CD8-positive, alpha-beta T cell (primary cell): ENCODE measurements at places on chromosomes 1 and 21.
A peak's percentile ranks its signal among the peaks of the same experiment; 100 is the strongest.

DNA sequence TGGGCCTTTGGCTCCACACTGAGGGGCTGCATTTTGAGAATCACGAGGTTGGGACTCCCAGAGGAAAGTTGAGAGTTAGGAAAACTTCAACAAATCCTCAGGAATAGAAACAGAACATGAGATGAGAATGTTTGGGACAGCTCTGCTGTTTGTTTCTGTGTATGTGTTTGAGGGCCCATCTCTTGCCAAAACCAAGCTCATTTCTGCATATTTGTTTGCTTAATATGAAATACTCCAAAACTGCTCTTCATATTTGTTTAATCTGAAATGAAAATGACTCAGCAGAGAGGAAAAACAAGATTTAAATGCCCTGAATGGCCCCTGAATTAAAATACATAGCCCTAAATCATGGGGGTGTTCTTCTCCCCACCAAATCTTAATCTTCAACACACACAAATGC lies 78.1 kb downstream of the DDR2 start:
- DNase-seq = no peak

- DNase-seq = no peak
These were observed 80.4 kb upstream of the TARDBP start for GRCh38 chr1:10932088-10932487.

- no peak for DNase-seq
These were observed 262.1 kb downstream of the BRINP2 start for GRCh38 chr1:177432897-177433296.

- no peak for DNase-seq
These were observed 52.2 kb downstream of the NENF start for GRCh38 chr1:212484701-212485570.

DNA sequence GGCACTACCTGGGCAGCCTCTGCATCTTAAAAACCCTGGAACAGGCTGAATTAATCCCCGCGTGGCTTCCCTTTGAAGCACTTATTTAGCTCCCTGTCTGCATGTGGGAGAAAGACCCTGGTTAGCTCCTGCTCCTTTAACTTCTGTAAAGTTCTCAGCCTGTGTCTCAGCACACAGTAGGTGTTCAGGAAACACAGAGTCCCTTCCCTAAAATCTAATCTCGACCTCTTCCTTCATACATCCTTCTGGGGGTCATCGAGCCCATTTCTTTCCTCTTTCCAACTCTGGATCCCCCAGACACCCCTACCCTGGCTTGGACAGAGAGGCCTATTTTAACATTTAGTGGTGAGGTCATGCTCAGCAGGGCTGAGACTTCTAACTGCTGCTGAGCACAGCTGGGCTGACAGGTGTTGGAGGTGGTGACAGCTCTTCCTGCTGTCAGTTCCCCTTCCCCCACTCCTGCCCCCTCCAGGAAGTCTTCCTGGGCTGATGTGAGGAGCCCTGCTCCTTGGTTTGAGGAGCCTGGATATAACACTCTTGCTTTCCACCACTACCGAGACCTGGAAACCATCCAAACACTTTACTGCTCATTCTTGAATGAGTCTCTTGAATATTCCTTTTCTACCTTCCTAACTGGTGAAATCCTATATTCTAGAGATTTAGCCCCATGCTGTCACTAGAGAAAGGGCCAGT lies 5.3 kb downstream of the E2F2 start:
- DNase-seq = no peak

DNA sequence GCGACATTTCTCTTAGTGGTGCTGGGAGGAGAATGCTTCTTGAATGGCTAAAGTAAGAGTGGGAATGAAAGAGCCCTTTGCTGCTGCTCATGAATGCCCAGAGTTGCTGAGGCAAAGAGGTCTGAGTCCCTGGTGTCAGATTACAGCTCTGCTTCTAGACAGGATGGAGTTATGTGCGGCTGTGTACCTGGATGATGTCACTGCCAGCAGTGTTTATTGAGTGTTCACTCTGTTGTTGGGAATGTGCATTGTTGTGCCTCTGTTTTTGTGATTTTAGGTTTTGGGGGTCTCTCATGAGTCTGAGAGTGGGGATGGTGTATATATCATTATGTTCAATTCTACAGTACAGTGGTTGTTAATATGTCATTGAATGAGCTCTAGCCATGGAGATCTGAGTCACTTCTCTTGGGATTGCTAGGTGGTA lies 2.7 kb downstream of the CDC14A start:
- no peak for DNase-seq

- DNase-seq = no peak
These were observed 25.4 kb upstream of the MEF2D start for GRCh38 chr1:156525856-156526489.

DNA sequence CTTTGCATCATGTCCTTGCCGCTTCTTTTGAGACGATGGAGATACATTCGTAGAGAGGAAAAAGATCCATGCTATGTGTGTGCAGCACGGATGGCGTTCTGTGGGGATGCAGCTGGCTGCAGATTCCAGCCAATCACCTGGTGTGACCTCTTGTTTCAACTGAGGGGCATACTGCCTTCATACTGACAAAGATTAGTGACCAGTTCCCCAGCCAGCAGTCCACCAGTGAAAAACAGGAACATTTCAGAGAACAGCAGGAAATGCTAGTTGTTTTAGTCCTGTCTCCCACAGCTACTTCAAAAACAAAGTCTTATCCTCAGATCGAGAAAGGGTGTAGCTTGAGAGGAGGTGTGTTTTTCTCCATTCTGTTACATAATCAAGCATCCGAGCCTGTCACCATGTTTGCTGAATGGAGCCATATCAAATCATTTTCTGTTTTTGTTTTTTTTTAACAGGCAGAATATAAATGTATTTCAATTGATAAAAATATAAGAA lies 255.7 kb upstream of the FMN2 start:
- DNase-seq = no peak

DNA sequence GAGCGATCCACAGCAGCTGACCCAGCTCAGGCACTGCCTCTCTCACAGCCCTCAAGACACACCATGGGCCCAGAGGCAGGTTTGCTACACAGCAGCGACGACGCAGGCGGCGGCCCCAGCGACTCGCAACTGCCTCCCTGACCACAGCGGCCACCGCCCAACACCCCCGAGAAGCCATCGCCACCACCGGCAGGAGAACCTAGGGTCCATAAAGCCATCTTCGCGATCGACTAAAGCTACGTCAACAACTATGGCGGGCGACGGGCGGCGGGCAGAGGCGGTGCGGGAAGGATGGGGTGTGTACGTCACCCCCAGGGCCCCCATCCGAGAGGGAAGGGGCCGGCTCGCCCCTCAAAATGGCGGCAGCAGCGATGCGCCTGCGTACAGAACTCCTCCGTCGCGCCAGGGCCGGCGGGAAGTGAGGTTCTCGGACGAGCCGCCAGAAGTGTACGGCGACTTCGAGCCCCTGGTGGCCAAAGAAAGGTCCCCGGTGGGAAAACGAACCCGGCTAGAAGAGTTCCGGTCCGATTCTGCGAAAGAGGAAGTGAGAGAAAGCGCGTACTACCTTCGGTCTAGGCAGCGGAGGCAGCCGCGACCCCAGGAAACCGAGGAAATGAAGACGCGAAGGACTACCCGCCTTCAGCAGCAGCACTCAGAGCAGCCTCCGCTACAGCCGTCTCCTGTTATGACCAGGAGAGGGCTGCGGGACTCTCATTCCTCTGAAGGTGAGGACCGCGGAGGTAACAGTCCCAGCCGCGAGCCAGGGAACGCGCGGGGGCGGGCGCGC lies at the start of gene TOR1AIP1:
Gene TOR1AIP1 (plus strand): TSS at position 33 of the 787 bp plus-strand sequence. CDS start 218 bp downstream, at position 251.
- DNase-seq = peak; percentile 98

GRCh38 chr1:184755226-184756065 lies 788 bp upstream of the EDEM3 start:
- DNase-seq = no peak

DNA sequence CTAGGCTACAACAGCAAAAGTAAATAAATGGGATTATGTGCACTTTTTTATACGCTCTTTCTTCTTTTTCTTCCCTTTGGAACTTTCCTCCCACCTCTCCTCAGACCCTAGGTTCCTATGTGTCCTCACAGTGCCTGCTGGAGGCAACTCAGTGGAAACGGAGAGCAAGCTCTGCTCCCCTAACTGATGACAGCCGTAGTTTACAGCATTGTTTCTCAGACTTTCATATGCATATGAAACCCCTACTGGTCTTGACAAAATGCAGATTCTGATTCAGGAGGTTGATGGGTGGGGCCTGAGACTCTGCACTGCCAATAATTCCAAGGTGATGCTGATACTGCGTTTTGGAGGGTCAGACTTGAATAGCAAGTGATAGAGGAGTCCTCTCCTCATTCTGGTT lies 34.3 kb upstream of the HMCN1 start:
- no peak for DNase-seq

- peak; percentile 92 for DNase-seq
These were observed 30.9 kb downstream of the PRDM2 start for GRCh38 chr1:13730751-13731482.

DNA sequence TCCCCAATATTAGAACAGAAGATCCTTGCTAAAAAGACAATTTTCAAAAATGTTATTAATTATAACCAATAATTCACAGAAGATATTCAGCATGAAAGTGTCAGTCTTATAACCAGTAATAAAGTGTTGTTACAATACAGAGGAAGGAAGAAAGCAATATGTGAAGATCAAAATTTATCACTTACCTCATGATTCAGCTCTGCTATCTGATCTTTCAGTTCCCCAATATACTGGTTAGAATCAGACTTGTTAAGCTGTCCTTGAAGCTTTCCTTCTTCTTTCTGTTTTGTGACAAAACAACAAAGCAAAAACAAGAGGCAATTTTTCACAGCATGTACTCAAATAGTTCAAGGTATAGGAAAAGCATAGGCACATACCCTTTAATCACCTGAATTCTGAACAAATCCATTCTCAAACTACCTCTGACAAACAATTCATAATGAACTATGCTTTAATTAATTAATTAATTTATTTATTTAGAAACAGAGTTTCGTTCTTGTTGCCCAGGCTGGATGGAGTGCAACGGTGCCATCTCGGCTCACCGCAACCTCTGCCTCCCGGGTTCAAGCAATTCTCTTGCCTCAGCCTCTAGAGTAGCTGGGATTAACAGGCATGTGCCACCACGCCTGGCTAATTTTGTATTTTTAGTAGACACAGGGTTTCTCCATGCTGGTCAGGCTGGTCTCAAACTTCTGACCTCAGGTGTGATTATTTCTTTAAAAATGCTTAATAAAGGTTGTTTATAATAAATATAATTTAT lies 76.9 kb upstream of the GFI1 start:
- DNase-seq = no peak

- DNase-seq = no peak
These were observed 64.8 kb downstream of the DHRS3 start for GRCh38 chr1:12552951-12553921.

DNA sequence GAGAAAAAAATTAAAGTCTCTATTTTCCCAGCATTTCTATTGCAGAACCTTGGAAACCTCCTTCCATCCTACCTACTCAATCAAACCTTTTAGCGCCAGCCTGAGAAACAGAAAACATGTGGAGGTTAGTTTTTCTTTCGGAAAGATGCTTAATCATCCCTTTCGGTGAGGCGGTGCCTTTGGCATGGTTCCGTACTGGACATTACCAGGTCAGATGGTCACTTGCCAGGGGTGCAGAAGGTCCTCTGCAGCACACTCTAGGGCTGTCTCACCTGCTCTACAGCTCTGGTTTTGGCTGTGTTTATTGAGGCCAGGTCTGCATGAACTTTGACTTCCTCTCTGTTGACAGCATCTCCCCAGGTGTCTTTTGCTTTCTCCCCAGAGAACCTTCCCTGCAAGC lies 121.5 kb downstream of the PLD5 start:
- DNase-seq = no peak

GRCh38 chr1:32701951-32702598 lies 495 bp downstream of the SYNC start:
- no peak for DNase-seq

DNA sequence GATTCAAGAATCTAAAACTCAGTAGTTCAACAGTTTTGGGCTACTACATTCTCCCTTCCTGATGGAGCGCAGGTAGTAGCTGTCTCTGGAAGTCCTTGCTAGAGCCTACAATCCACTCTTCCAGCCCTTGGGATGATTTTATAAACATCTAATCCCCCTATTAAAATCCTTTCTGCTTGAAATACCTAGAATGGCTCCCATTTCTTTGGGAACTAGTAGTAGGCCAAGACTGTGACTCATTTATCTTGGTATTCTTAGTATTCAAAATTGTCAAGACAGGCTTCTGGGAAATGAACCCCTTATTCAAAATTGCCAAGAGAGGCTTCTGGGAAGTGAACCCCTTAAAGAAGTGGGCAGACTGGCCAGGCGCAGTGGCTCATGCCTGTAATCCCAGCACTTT lies 142.5 kb upstream of the FGGY start:
- no peak for DNase-seq

GRCh38 chr21:37272897-37273296 lies 5.8 kb upstream of the VPS26C start:
- no peak for DNase-seq

DNA sequence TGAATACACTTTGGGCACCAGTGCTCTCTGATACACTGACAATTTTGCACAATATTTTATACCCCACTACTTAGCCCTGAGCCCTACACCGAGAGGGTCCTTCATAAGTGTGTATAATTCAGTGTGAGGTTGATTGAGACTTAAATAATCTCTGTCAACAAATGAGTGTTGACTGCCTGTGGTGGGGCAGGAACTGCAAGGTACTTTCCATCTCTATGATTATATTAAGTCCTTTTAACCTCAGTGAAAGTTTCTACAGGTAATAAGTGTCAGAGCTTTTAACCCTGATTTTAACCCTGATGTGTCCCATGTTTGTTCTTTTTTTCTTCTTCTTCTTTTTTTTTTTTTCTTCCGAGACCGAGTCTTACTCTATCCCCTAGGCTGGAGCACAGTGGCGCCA lies 5.8 kb downstream of the CASQ1 start:
- no peak for DNase-seq
